Caudate nucleus (tissue), 63 donors: ENCODE measurements at places on chromosomes 13 and 19.
A peak's percentile ranks its signal among the peaks of the same experiment; 100 is the strongest.

DNA sequence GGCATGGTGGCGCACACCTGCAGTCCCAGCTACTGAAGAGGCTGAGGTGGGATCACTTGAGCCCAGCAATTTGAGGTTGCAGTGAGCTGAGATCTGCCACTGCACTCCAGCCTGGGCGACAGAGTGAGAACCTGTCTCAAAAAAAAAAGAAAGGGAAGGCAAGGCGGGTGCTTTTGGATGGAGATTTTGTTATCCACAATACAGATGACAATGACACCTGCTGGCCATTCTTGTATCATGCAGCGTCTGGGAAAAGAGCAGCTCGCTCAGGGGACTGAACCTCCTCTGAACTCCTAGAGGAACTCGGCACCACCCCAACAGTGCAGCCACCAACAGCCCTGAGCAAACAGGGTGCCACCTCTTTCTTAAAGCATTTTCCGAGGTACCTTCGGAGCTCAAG lies 22.8 kb downstream of the HAUS8 start:
- DNase-seq: no peak

DNA sequence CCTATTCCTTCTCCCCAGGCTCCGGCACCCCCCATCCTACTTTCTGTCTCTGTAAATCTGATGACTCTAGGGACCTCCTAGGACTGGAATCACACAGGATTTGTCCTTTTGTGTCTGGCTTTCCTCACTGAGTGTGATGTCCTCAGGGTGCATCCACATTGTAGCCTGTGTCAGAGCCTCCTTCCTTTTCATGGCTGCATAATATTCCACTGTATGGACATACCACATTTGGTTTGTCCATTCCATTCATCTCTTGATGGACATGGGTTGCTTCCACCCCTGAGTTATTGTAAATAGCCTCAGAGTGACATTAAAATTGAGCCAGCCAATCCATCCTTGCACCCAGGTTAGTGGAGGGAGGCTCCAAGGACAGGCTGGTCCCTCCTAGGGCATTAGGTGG lies 22.8 kb upstream of the NMRK2 start:
- DNase-seq: no peak

DNA sequence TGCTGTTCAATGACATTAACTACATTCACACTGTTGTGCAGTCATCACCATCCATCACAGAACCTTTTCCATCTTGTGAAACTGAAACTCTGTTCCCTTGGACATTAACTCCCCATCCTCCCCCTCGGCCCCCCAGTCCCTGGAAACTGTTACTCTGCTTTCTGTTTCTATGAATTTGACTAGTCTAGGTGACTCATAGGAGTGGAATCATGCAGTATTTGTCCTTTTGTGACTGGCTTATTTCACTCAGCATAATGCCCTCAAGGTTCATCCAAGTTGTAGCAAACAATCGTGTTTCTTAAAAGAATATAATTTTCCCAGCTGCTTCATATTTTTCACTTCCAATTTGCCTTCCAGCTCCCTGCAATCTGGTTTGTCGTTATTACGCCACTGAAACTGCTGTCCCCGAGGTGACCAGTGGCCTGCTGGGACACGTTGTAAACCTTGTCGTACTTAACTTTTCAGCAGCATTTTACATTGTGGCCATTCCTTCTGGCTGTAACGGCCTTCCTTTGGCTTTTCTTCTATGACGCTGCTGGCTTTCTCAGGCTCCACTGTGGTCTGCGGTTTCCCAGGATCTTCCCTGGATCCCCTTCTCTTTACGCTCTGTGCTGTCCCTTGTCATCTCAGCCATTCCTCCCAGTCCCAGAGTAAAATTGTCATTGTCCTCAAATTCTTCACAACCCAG lies 74.0 kb downstream of the DHRS12 start:
- DNase-seq: no peak

- DNase-seq: no peak
These were observed 106.5 kb upstream of the SGCG start for GRCh38 chr13:23074075-23074828.

- DNase-seq: no peak
These were observed 133.0 kb upstream of the TRPC4 start for GRCh38 chr13:38002606-38003005.

GRCh38 chr19:11987405-11988281 lies 22.8 kb downstream of the ZNF763 start:
- peak; percentile 90 for DNase-seq

DNA sequence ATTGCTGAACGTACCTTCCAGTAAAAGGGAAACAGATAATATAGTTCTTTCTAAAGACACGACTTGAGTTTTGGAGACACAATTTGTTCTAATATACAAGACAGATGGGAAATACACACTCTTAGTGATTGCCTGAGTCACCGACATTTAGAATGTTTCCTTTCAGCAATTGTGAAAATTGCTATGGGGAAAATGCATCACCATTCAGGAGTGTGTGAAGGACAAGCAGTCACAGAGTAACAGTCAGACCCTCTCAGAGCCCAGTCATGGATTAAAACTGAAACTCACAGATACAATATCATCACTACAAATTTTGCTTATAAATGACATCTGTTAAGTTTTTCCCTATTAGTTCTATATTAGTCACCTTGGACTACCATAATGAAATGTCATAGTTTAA lies 286.1 kb downstream of the SPRY2 start:
- DNase-seq: no peak

- DNase-seq: no peak
These were observed 11.4 kb upstream of the SHC2 start for GRCh38 chr19:472005-472858.

DNA sequence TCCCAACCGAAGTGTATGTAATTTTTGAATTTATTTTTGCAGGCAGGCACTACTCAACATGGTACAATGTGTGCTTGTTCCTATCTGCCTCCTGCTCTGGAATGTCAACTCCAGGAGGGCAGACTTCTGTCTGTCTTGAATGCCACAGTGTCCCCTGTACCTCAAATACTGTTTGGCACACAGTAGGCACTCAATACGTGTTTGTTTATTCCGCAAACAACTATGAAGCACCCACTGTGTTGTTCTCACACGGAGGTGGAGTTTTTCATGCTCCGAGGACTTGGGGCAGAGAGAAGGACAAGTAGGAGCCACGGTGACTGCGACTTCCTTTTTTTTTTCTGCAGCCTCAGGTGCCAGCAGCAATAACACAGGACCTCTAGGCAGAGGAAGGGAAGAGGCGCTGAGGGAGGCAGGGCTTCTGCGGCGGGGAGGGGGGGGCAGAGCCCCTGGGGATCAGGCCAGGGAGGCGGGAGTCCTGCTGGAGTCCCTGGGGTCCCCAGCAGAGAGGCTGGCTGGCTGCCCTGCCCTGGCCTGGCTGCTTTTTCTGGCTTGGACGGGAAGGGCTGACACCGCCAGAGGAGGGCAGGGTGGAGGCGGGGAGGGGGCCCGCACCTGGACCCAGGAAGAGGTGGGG lies 29.3 kb upstream of the TNFAIP8L1 start:
- DNase-seq: no peak
